ENCODE measurements at places on chromosomes 4 and X.

DNA sequence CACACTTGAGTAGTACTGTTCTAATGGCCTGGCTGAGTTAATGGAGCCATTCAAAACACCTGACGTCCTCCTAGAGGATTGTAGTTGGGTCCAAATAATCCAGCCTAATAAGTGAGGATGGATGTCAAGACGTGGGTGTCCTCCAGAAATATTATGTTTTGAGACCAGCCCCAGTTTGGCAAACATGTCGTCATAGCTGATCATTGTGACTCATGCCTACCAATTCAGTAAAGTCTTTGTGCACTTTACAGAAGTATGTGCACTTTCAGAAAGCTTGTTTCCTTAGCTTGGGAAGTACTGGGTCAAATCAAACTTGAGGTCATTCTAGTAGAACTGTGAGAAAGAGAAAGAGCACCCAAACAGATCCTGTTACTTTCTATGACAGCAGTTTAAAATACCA lies 37.6 kb upstream of the GLRA2 start:
- no peak for DNase-seq

DNA sequence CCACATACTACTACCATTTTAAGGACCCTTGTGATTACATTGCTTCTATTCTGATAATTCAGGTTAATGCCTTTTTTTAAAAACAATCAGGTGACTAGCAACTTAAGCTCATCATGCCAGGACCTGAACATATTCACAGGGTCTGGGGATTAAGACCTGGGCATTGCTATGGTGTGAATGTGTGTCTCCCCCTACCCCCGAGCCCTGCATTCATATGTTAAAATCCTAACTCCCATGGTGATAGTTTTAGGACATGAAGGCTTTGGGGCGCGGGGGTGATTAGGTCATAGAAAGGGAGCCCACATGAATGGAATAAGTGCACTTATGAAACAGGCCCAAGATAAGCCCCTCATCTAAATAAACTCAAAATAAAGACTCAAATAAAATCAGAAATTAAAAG lies 734.4 kb upstream of the PABPC4L start:
- DNase-seq = no peak

- DNase-seq = no peak
These were observed 330.1 kb downstream of the BMPR1B start for GRCh38 chr4:95087657-95088455.

- DNase-seq = peak; percentile 8
These were observed 59.2 kb downstream of the SLC7A11 start for GRCh38 chr4:138182838-138183426.

DNA sequence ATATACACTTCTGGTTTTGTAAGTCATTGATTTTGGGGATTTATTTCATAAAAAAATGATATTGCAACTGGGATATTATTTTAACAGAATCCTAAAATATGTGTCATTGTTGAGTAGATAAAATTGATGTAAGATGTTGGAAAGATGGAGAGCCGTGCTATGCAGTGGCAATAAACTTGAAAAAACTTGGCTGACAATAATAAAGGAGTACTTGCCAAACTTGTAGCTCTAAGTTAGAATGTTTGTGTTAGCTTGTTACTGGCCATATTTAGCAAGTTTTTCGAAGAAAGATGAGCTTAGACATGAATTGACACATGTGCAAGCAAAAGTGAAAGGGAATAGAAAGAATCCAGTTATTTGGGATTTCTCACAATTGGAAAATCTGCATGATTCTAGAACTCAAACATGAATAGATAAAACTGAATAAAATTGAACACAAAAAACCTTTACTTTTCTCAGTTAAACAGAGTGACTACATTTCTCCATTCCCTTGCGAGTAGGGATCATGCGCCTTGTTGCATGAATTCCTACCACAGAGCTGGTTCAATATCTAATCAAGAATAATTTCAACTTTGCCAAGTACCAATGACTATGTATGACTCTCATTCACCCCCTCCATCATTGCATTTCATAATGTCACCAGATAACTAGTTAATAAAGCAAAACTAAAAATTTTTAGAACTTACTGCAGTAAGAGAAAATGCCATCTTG lies 327.8 kb downstream of the CAMK2D start:
- no peak for DNase-seq

GRCh38 chr4:1255151-1255550 lies 6.2 kb upstream of the CTBP1 start:
- DNase-seq = no peak

DNA sequence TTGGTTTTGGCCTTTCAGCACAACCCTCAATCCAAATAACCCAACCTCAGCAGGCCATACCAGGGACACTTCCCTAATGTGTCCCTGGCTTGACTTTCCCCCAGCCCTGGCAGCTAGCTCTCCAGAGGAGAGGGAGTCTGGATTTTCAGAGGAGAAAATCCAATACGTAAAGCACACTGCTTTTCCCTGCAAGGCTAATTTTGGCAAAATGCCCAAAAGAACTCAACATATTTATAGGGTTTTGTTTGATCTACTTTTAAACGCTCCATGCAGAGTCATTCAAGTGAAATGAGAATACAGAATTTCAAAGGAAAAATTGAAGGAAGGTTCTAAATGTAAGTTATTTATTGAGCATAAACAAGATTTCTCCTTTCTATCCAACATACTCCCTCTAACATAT lies 167.2 kb downstream of the SH3KBP1 start:
- DNase-seq = no peak

GRCh38 chr4:6017030-6017429 lies 1.2 kb downstream of the C4orf50 start:
- DNase-seq = no peak

GRCh38 chr4:172726001-172726423 lies 442.6 kb upstream of the GALNT7 start:
- no peak for DNase-seq

DNA sequence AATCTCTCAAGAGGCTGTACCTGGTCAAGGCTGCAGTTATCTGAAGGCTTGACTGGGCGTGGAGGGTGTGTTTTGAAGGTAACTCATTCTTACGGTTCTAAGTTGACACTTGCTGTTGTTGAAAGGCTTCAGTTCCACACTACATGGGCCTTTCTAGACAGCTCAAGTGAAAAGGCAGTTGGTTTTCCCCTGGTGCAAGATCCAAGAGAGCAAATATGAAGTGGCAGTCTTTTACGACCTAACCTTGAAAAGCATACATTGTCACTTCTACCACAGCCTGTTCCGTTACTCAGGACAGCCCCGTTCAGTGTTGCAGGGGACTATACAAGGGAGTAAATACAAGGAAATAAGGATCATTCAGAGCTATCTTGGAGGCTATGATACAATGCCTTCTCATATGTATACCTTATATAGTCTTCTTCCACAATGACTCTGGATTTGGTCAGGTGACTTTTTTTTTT lies 46.2 kb downstream of the PDS5A start:
- no peak for DNase-seq

DNA sequence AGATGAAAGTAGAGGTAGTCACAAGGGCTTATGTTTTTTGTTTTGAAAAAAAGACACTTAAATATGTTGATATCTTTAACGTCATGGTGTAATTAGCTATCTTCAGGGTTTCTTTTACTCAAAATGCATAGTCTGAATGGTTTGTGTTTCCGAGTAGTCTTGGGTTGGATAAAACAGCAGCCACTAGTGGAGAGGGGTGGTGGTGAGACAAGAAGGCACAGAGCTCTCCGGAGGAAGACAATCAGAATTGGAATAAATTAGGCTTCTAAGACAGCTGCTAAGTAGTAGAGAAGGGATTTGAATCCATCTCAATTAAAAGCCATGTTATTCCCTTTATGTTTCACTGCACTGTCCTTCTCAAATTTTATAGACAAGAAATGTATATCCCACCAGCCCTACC lies 240.4 kb upstream of the VEGFC start:
- DNase-seq = no peak

DNA sequence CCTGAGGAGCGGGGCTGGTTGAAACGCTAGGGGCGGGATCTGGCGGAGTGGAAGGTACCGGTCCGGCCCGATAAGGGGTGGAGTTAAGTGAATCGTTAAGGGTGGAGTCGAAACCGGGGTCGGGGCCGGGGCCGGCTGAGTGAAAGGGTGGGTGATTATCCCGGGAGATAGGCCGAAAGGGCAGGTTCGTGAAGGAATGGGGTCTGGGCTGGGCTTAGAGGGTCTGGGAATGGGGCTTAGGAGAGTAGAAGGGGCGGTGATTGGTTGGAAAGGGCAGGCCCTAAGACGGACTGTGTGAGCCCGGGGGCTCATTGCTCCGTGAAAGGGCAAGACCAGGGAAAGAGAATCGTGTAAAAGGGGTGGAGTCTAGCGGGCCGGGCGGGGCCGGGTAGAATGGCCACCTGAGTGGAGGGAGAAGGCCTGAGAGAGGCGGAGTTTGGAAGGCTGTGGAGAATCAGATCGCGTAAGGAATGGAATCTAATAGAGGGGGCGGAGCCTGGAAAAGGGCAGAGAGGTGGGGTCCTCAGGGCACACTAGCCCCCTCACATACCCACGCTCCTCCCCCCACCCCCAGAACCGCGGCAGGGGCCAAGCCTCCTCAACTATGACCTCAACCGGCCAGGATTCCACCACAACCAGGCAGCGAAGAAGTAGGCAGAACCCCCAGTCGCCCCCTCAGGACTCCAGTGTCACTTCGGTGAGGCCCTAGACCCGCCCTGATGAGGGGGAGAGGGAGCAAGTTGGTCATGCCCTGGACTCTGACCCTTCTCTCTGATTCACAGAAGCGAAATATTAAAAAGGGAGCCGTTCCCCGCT lies 430 bp downstream of the HDAC6 start:
- DNase-seq = peak; percentile 33

- DNase-seq = no peak
These were observed 53.2 kb upstream of the CCDC149 start for GRCh38 chr4:24966076-24966475.

DNA sequence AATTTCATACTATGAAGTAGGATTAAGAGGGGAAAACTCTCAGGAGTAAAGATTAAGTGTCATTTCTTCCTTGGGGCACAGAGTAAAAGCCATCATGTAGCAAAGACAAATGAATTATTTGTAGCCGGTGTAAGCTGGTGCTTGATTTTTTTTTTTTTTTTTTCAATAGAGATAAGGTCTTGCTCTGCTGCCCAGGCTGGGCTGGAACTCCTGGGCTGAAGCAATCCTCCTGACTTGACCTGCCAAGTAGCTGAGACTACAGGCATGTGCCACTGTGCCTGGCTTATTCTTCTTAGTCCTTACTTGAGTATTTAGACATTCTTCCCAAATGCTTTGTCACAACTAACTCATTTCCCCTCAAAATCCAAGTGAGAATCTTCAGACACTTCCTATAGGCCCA lies 125.7 kb downstream of the STOX2 start:
- DNase-seq = no peak

DNA sequence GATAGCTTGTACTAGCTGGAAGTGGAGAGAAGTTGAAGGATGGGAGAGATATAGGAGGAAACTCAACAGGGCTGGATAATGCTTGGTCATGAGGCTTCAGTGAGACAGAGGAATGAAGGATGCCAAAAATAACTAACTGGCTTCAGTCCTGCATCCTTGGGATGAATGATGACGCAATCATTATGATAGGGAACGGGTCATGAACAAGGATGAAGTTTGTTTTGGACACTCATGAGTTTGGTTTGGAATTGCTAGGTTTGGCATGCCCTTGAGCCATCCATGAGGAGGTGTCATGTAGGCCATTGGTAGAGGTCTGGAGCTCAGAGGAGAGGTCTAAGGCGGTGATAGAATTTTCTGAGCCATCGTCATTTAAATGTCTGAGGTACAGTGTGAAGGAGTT lies 160.0 kb upstream of the NHS start:
- DNase-seq = no peak

GRCh38 chrX:149129767-149130166 lies 375.3 kb downstream of the IDS start:
- DNase-seq = no peak

GRCh38 chr4:146762016-146762415 lies 123.3 kb downstream of the POU4F2 start:
- DNase-seq = no peak

DNA sequence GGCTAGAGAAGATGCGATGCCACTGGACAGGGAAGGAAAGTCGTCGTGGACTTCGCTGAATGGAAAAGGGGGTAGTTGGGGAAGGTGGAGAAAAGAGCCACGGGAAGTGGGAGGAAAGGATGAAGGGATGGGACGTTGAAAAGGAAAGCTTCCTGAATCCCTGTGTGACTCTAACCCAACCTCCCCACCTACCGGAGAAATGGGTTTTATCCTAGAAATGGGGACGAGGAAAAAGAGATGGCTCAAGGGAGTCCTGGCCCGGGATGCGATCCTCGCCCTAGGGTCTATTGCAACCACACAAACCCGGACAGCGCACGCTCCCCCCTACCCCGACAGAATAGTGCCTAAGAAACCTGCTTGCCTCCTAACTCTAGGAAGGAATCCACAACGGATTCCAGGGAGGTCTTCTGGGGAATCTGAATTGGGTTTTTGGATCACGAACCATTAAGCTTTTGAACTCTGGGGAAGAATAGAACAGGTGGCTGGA lies 738 bp upstream of the TSPAN5 start:
- no peak for DNase-seq

DNA sequence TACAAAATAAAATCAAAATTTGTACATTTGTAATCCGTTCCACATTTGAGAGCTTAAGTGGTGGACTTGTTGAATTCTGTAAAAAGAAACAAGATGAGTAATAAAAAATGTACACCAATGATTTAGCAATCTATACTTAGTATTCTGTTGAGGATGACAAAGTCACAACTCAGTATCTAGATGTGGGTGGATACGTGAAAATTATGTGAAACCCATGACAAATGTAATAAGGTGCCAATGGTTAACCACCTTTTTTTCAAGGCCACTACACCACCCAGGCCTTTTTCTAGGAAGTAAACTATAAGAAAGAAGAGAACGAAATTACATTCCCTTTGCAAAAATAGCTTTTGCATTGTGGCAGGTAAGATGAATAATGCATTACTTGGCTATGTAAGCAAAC lies 77.0 kb downstream of the ATP8A1 start:
- no peak for DNase-seq

- DNase-seq = no peak
These were observed 50.3 kb downstream of the MAML3 start for GRCh38 chr4:140103676-140104075.

GRCh38 chrX:95040104-95040503 lies 1366.1 kb downstream of the FAM133A start:
- DNase-seq = no peak

DNA sequence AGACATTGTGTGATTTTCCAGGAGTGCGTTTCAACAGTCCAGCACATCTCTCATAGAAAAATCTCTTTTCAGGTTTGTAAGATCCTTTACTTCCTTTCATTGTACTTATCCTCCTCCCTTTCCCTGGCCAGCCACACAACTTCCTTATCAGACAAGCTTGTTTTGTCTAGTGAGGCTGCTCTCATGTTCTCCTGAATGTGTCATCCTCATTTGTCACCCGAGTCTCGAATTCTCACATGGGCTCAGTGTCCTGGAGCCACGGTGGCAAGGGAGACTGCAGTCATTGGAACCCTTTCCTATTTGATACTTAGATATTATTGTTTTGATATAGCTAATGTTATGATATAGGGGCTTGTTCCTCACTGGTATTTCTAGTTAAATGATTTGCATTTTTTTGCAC lies 16.9 kb downstream of the SYNPO2 start:
- DNase-seq = no peak

DNA sequence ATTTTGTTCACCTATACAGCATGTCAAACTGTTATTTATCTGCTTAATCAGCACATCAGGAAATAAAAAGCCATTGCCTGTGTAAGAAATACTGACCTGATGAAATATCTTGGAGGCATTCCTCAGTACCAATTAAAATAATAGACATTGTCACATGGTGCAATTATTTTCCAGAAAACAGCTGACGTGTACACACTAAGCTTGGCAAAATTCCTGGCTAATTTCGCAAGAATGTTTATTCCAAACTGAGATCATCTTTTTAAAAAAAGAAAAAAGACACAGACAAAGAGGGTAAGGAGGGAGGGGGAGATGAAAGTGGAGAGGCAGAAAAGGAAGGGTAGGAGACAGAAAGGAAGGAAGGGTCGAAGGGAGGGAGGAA lies 61.9 kb upstream of the NFKB1 start:
- no peak for DNase-seq
